ENCODE measurements at places on chromosomes 7 and 10.
A peak's percentile ranks its signal among the peaks of the same experiment; 100 is the strongest.

- H3K4me1 ChIP-seq: no peaks in the 10 kb centered on the region
- no peak for DNase-seq
- no peak overlapping the region for H3K4me3 ChIP-seq
These were observed 32.3 kb upstream of the ANTXRL start for GRCh38 chr10:46254467-46254866.

- H3K27me3 ChIP-seq: no peaks in the 10 kb centered on the region
- no peaks in the 10 kb centered on the region for H3K4me1 ChIP-seq
- no peaks in the 10 kb centered on the region for H3K36me3 ChIP-seq
- no peak overlapping the region for H3K27ac ChIP-seq
- no peak overlapping the region for H3K4me3 ChIP-seq
These were observed 508.3 kb downstream of the SORCS3 start for GRCh38 chr10:105149371-105149891.

GRCh38 chr10:88642209-88642608 lies 22.0 kb upstream of the LIPF start:
- DNase-seq: no peak
- no peaks in the 10 kb centered on the region for H3K4me1 ChIP-seq
- H3K27ac ChIP-seq: no peak overlapping the region
- no peaks in the 10 kb centered on the region for H3K27me3 ChIP-seq
- H3K4me3 ChIP-seq: no peak overlapping the region
- no peaks in the 10 kb centered on the region for H3K36me3 ChIP-seq

GRCh38 chr10:126209451-126209850 lies 178.8 kb downstream of the ADAM12 start:
- H3K27me3 ChIP-seq: no peaks in the 10 kb centered on the region
- H3K36me3 ChIP-seq: peaks cover 4% of the 10 kb centered on the region
- no peak overlapping the region for H3K27ac ChIP-seq
- DNase-seq: no peak
- H3K4me3 ChIP-seq: no peak overlapping the region
- no peaks in the 10 kb centered on the region for H3K4me1 ChIP-seq

GRCh38 chr10:1448252-1448930 lies 288.9 kb downstream of the ADARB2 start:
- no peaks in the 10 kb centered on the region for H3K27me3 ChIP-seq
- H3K4me1 ChIP-seq: peaks cover 10% of the 10 kb centered on the region
- H3K27ac ChIP-seq: no peak overlapping the region

GRCh38 chr10:122162671-122163173 lies 108.4 kb upstream of the BTBD16 start:
- peak overlapping the region; percentile 87 for H3K4me3 ChIP-seq
- peaks cover 11% of the 10 kb centered on the region for H3K4me1 ChIP-seq
- peaks cover 11% of the 10 kb centered on the region for H3K36me3 ChIP-seq

DNA sequence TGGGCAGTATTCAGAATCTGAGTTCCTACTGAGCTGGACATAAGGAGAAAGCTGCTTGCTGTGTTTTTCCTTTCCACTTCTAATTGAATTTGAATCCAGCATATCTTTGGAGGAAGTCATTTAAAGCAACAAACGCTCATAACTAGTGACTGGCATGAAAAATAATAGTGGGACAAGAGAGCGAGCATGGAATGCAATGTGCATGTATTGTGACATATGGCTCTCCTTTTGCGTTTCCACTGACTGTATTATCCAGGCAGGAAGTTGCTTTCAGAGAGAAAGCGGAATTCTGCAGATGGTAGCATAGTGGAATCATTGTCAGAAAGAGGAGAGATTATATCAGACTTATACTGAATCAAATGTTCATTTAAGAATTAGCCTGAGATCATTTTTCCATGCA lies 368.6 kb downstream of the REEP3 start:
- no peaks in the 10 kb centered on the region for H3K36me3 ChIP-seq
- DNase-seq: no peak
- H3K27ac ChIP-seq: no peak overlapping the region

- DNase-seq: no peak
- H3K27ac ChIP-seq: no peak overlapping the region
- H3K4me3 ChIP-seq: no peak overlapping the region
These were observed 31.8 kb downstream of the CCAR1 start for GRCh38 chr10:68752711-68753350.

DNA sequence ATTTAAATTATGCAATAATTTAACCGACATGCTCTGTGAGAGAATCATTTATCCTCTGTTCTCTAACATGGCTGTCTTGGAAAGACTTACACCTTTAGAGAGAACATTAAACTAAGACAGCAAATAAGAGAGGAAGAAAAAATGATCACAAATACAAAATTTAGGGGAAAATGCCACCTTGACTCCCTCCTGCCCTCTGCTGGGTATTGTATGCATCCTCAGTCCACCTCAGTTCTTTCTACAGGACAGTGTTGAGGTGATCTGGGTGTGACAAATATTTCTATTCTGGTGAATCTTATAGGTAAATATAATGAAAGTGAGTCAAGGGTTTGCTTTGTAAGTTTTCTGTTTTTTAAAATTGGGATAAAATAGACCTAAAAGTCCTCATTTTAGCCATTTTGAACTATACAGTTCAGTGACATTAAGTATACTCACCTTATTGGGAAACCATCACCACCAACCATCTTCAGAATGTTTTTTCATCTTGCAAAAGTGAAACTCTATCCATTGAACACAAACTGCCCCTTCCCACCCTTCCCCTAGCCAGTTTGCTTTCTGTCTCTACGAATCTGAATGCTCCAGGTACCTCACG lies 61.5 kb upstream of the ELMO1 start:
- H3K4me1 ChIP-seq: no peaks in the 10 kb centered on the region
- no peak overlapping the region for H3K4me3 ChIP-seq
- no peak for DNase-seq
- no peak overlapping the region for H3K27ac ChIP-seq
- H3K27me3 ChIP-seq: no peaks in the 10 kb centered on the region

GRCh38 chr10:48964038-48964437 lies 24.4 kb upstream of the LRRC18 start:
- no peak overlapping the region for H3K4me3 ChIP-seq
- H3K27ac ChIP-seq: no peak overlapping the region
- DNase-seq: no peak
- H3K27me3 ChIP-seq: no peaks in the 10 kb centered on the region

GRCh38 chr10:31936933-31937332 lies 8.3 kb upstream of the ARHGAP12 start:
- no peaks in the 10 kb centered on the region for H3K27me3 ChIP-seq
- H3K36me3 ChIP-seq: no peaks in the 10 kb centered on the region
- DNase-seq: no peak
- H3K4me3 ChIP-seq: no peak overlapping the region
- H3K27ac ChIP-seq: no peak overlapping the region

GRCh38 chr7:124257638-124258308 lies 224.9 kb upstream of the TMEM229A start:
- H3K27ac ChIP-seq: no peak overlapping the region
- DNase-seq: no peak
- no peaks in the 10 kb centered on the region for H3K27me3 ChIP-seq
- no peaks in the 10 kb centered on the region for H3K36me3 ChIP-seq
- H3K4me1 ChIP-seq: peaks cover 5% of the 10 kb centered on the region

- H3K4me1 ChIP-seq: no peaks in the 10 kb centered on the region
- peaks cover 20% of the 10 kb centered on the region for H3K36me3 ChIP-seq
- no peaks in the 10 kb centered on the region for H3K27me3 ChIP-seq
- H3K4me3 ChIP-seq: peak overlapping the region; percentile 46
- peak; percentile 86 for DNase-seq
These were observed 167.9 kb downstream of the NEURL1 start for GRCh38 chr10:103661198-103661950.

DNA sequence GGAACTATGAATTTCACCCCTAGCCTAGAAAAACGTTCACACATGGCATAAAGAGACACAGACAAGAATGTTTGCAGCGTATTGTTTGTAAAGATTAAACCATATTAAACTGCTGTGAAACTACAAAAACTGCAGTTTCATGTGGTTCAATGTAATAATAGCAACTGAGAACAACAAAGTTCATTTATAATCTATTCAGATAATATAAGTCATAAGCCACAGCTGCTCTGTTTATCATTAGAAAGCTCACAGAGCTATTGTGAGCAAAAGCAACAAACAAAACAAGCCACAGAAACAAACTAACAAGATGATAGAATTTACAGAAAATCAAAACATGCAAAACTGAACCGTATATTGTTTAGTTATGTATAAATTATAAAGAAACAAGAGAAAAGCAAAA lies 113.5 kb downstream of the AHR start:
- no peak overlapping the region for H3K4me3 ChIP-seq
- no peak for DNase-seq
- H3K36me3 ChIP-seq: no peaks in the 10 kb centered on the region
- no peaks in the 10 kb centered on the region for H3K4me1 ChIP-seq

DNA sequence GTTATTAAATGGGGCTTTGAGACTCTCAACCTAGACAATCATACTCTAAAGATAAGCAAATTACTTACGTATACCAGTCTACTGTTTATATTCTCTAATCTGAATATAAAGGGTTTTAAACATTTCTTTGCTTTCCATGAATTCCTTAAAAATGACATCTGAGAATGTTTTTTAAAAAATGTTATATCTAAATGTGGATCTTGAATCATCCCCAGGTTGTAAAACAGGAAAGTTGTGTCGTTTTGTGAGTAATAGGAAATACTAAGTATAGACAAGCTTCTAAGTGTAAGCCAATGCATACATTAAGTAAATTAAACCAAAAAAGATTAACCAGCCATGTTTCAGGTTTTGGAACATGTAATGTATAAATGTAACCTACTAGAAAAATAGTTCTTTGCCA lies 26.8 kb downstream of the ADD3 start:
- DNase-seq: no peak
- peaks cover 3% of the 10 kb centered on the region for H3K4me1 ChIP-seq

GRCh38 chr10:50310560-50311174 lies 59.4 kb upstream of the ASAH2 start:
- peak; percentile 74 for DNase-seq
- H3K27ac ChIP-seq: no peak overlapping the region
- H3K36me3 ChIP-seq: peaks cover 14% of the 10 kb centered on the region
- H3K4me1 ChIP-seq: no peaks in the 10 kb centered on the region

DNA sequence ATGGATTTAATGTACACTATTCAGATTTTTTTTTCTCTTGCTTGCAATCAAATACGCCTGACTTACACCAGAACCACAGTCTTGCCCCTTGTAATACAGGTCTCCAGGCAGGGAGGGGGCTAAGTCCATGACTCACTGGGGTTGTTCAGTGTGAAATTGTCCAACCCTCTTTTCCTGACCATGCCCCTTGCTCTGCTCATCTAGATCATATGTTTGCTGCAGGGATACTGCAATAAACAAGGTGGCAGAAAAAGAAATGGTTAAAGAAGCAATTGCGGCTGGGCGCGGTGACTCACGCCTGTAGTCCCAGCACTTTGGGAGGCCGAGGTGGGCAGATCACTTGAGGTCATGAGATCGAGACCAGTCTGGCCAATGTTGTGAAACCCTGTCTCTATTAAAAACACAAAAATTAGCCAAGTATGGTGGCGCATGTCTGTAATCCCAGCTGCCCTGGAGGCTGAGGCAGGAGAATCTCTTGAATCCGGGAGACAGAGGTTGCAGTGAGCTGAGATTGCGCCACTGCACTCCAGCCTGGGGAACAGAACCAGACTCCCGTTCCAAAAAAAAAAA lies 85.5 kb downstream of the TMEM130 start:
- no peak overlapping the region for H3K27ac ChIP-seq
- no peaks in the 10 kb centered on the region for H3K27me3 ChIP-seq
- no peak overlapping the region for H3K4me3 ChIP-seq
- peaks cover 4% of the 10 kb centered on the region for H3K4me1 ChIP-seq
- DNase-seq: no peak
- H3K36me3 ChIP-seq: no peaks in the 10 kb centered on the region

GRCh38 chr7:140638173-140638791 lies 2.3 kb downstream of the DENND2A start:
- peak overlapping the region; percentile 1 for H3K4me3 ChIP-seq
- H3K27me3 ChIP-seq: no peaks in the 10 kb centered on the region
- peaks cover 14% of the 10 kb centered on the region for H3K4me1 ChIP-seq
- H3K36me3 ChIP-seq: no peaks in the 10 kb centered on the region
- DNase-seq: peak; percentile 84

- no peak for DNase-seq
- no peaks in the 10 kb centered on the region for H3K27me3 ChIP-seq
- no peaks in the 10 kb centered on the region for H3K36me3 ChIP-seq
- no peak overlapping the region for H3K4me3 ChIP-seq
These were observed 378.0 kb upstream of the SEMA3D start for GRCh38 chr7:85564861-85565260.

DNA sequence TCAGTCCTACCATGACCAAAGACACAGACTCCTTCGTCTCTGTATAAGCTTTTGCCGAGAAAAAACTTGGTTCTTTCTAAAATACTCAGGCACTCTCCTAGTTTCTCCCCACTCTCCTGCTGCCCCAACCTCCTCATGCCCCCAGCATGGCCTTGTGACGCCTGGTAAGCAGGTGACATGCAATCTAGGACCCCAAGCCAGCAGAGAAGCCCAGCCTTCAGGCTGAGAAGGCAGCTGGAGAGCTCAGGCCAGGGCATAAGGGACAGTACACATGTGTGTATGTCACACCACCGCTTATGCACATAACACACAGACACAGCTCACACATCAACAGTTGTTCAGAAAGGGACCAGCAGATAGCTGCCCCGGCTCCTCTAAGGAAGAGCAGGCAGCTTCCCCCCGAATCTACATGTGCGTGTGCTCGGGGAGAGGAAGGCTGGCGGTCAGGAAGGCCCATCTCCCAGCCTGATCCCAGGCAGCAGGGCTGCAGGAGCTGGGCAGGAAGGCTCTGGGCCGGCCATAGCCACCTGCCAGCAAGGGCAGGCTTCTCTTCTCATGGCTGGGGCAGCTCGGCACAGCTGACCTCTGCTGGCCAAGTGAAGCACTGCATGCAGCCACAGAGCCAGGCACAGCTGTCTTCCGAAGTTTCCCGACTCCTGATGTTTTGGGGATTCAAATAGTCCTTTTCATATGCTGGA lies 8.5 kb downstream of the DDX56 start:
- no peaks in the 10 kb centered on the region for H3K4me1 ChIP-seq
- H3K27me3 ChIP-seq: no peaks in the 10 kb centered on the region
- no peak overlapping the region for H3K4me3 ChIP-seq
- DNase-seq: peak; percentile 74
- H3K36me3 ChIP-seq: peaks cover 68% of the 10 kb centered on the region

- H3K27ac ChIP-seq: no peak overlapping the region
- H3K36me3 ChIP-seq: peaks cover 8% of the 10 kb centered on the region
- peaks cover 2% of the 10 kb centered on the region for H3K4me1 ChIP-seq
- H3K27me3 ChIP-seq: no peaks in the 10 kb centered on the region
These were observed 2.1 kb downstream of the ARL3 start for GRCh38 chr10:102712089-102712488.

DNA sequence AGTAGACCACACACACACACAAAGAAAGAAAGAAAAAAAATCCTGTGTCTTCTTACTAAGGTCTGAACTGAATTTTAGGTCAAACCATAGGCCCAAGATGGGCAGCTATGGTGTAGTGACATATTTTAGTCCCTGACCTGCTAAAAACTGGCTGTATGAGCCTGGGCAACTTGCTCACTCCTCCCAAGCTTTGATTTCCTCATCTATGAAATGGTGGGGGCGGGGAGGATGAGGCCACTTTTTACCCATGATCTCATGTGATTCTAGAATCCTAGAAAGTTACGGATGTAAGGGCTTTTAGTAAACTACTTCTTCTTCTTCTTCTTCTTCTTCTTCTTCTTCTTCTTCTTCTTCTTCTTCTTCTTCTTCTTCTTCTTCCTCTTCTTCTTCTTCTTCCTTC lies 6.1 kb upstream of the CCL24 start:
- no peaks in the 10 kb centered on the region for H3K36me3 ChIP-seq
- H3K27me3 ChIP-seq: peaks cover 2% of the 10 kb centered on the region
- no peak for DNase-seq

Data from H9 (cell line).